ENCODE measurements at places on chromosomes 1 and 21. TPM values are rescaled to one million over a fixed set of nuclear protein-coding genes. Genes with fewer than 3 reads are reported as not detected.

- DNase-seq: no peak
- H3K36me3 ChIP-seq: no peaks in the 10 kb centered on the region
- H3K27ac ChIP-seq: no peak overlapping the region
- peaks cover 20% of the 10 kb centered on the region for H3K27me3 ChIP-seq
- H3K4me3 ChIP-seq: no peak overlapping the region
Observed at GRCh38 chr1:219945795-219946194, 17.4 kb upstream of the SLC30A10 start.

DNA sequence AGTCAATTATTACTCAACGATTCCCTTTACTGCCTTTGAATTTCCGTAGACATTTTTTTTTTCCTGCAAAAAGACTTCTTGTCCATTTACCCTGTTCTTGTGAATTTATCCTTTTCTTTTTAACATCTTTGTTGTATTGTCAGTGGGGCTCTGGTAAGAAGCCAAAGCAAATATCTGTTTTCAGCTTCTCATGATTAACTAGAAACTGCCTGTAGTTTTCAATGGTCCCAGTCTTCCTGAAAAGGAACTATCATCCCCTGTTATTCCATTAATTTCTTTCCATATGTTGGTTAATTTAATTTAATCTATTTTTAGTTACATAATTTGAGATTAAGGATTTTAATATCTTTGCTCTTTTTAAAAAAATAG, 28.0 kb downstream of the SH3BGR start:
- no peak for DNase-seq
- no peaks in the 10 kb centered on the region for H3K4me1 ChIP-seq
- no peaks in the 10 kb centered on the region for H3K36me3 ChIP-seq
- no peaks in the 10 kb centered on the region for H3K27me3 ChIP-seq
- H3K27ac ChIP-seq: no peak overlapping the region
- H3K4me3 ChIP-seq: no peak overlapping the region

- no peaks in the 10 kb centered on the region for H3K4me1 ChIP-seq
- no peak for DNase-seq
- H3K4me3 ChIP-seq: no peak overlapping the region
- H3K36me3 ChIP-seq: peaks cover 2% of the 10 kb centered on the region
- H3K27ac ChIP-seq: no peak overlapping the region
Observed at GRCh38 chr1:47523835-47524215, 86.0 kb downstream of the FOXD2 start.

DNA sequence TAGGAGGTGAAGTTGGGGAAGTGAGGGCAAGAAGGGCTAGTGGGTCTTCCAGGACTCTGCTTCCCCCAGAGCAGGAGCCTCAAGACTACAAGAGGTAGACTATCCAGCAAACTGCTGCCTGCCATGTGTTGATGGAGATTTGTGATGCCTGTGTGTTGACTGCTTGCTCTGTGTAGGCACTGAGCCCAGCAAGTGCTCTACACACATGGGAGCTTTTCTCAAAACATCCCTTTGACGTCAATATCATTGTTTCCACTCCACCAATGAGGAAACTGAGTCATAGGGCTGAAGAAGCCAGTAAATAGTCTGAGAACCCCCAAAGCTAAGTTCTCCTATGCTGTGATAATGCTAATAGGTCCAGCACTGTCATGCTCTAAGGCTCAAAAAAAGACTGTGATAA, 207.2 kb upstream of the NFIA start:
- no peaks in the 10 kb centered on the region for H3K36me3 ChIP-seq
- no peak overlapping the region for H3K4me3 ChIP-seq
- H3K27ac ChIP-seq: no peak overlapping the region
- DNase-seq: no peak
- no peaks in the 10 kb centered on the region for H3K4me1 ChIP-seq
- H3K27me3 ChIP-seq: peaks cover 7% of the 10 kb centered on the region

The KCNK2 gene
- not detected for total RNA-seq

The TMEM82 gene
- total RNA-seq: not detected

The GSTM1 gene
- not detected for total RNA-seq

The FCAMR gene
- total RNA-seq: not detected

DNA sequence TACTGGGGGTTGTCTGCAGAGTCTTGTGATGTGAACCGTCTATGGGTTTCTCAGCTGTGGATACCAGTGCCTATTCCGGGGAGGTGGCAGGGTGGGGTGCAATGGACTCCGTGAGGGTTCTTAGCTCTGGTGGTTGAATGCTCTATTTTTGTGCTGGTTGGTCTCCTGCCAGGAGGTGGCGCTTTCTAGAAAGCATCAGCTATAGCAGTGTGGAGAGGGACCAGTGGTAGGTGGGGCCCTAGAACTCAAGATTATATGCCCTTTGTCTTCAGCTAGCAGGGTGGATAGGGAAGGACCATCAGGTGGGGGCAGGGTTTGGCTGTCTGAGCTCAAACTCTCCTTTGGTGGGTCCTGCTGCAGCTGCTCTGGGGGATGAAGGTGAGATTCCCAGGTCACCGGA, 127.3 kb upstream of the PLD5 start:
- no peaks in the 10 kb centered on the region for H3K27me3 ChIP-seq
- no peaks in the 10 kb centered on the region for H3K36me3 ChIP-seq
- no peak overlapping the region for H3K27ac ChIP-seq
- no peaks in the 10 kb centered on the region for H3K4me1 ChIP-seq
- no peak for DNase-seq

DNA sequence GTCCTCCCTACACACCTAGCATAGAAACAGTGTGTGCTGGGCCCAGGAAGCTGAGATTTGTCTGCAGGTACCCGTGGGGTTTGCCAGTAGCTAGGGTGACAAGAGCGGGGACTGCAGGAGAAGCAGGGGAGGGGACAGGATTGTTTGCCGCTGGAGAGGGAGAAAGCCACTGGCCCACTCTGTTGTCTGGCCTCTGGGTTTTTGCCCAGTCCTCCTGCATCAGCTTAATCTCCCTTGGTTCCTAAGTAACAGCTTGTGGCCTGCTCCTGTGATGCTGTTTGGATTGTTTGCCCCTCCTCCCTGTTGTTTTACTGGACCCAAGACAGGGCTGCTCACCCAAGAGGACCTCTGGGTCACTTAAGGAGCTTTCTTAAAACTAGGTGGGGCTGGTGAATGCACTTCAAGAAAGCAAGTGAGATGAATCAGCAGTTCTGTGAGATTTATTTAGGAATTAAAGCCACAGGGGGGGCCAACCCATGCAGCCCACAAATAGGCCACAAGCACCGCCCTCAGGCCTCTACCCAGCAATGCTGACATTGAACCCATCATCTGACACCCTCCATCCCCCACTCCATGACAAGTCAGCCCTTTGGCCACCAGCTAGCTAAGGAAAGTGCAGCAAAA, 142.8 kb downstream of the ZZZ3 start:
- DNase-seq: no peak
- H3K36me3 ChIP-seq: no peaks in the 10 kb centered on the region
- H3K4me3 ChIP-seq: no peak overlapping the region

All from activated CD8-positive, alpha-beta memory T cell treated with anti-CD3 and anti-CD28 coated beads, Interleukin-2, amount 10 ng/mL, durations not matched to agents 7 days and 5 days (primary cell).